ENCODE measurements at places on chromosomes 11 and 22.

DNA sequence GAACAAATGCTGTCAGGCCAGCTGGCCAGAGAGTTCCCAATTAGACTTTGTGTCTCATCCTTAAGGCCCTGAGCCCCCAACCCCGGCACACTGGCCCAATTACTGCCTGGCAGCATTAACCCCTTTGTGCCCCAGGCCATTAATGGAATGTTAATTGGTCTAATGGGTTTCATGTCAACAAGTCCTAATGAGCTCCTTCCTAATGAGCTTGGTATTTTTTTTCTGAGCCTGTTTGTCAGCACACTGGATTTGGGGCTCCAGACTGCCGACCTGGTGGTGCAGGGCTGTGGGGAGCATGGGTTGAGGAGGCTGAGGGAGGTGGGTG lies 148.8 kb downstream of the FEZ1 start:
- DNase-seq, result no peak

GRCh38 chr11:70751142-70751734 lies 352.9 kb downstream of the CTTN start:
- DNase-seq, result no peak

DNA sequence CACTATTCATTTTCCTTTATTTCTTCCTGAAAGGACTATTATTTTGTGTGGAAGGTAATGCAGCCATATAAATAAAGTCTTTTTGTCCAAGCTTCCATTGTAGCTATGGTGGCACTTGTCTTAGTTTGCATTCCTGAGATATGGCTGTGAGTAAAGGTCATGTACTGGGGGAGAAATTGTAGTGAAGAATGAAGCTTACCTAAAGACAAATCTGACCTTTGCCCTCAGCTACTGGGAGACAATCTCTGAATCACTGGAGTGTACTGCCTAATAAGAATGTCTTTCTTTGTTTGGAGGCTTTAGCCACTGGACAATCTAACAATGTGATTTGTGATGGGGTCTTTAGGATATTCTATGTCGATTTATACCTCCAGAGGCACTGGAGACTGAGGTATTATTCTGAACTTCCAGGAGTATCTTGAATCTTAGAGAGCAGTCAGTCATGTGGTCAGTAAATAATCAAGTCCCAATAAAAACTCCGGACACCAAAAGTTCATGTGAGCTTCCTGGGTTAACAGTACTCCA lies 39.7 kb upstream of the OR5AK2 start:
- DNase-seq, result no peak

GRCh38 chr11:97815667-97816066 lies 1205.1 kb upstream of the CNTN5 start:
- DNase-seq, result no peak

- DNase-seq, result no peak
Observed at GRCh38 chr11:96279018-96279895, 63.7 kb downstream of the MAML2 start.

- no peak for DNase-seq
Observed at GRCh38 chr11:108034034-108034433, 25.3 kb downstream of the CUL5 start.

DNA sequence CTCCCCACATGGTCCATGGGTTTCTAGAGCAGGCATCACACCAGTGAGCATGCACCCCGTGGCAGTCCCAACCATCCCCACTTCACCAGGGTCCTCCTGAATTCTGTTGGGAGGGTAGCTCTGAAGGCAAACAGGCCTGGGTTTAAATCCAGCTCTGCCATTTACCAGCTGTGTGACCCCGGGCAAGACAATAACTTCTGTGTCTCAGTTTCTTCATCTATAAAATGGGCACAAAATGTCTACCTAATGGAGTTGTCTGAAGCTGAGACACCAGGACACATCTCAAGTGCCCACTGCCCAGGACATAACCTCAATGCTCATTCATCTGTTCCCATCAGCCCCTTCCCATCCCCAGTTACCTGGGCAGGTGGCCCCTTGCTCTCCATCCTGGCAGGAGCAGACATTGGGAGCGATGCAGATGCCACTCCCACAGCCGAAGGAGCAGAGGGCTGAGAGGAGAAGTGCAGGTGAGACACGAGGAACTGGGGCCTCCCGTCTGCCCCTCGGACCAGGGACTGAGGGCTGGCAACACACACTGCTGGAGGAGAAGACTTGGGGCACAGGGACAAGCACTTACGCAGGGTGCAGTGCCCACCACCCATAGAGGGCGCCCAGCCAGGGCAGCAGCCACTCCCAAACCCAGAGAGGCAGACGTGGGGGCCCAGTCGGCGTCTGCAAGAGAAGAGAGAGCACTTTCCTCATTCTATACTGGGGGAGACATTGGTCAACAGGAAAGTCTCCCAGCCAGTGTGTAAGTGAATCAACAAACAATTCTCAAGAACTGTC lies 4.0 kb downstream of the VWCE start:
- no peak for DNase-seq

Data from stimulated activated CD8-positive, alpha-beta memory T cell treated with anti-CD3 and anti-CD28 coated beads, Interleukin-7, amount 100 ng/mL, for 1 hour (primary cell).